B cell (primary cell): ENCODE measurements at places on chromosomes 5 and 9.
A peak's percentile ranks its signal among the peaks of the same experiment; 100 is the strongest.

GRCh38 chr5:107700481-107700880 lies 29.7 kb upstream of the EFNA5 start:
- no peak overlapping the region for H3K4me3 ChIP-seq
- H3K27me3 ChIP-seq = no peaks in the 10 kb centered on the region
- no peaks in the 10 kb centered on the region for H3K36me3 ChIP-seq
- DNase-seq = no peak
- no peak overlapping the region for H3K27ac ChIP-seq

GRCh38 chr5:62460578-62460983 lies 48.0 kb downstream of the IPO11 start:
- H3K36me3 ChIP-seq = peaks cover 2% of the 10 kb centered on the region
- no peak overlapping the region for H3K4me3 ChIP-seq
- H3K27me3 ChIP-seq = no peaks in the 10 kb centered on the region
- H3K27ac ChIP-seq = no peak overlapping the region
- peak; percentile 45 for DNase-seq

DNA sequence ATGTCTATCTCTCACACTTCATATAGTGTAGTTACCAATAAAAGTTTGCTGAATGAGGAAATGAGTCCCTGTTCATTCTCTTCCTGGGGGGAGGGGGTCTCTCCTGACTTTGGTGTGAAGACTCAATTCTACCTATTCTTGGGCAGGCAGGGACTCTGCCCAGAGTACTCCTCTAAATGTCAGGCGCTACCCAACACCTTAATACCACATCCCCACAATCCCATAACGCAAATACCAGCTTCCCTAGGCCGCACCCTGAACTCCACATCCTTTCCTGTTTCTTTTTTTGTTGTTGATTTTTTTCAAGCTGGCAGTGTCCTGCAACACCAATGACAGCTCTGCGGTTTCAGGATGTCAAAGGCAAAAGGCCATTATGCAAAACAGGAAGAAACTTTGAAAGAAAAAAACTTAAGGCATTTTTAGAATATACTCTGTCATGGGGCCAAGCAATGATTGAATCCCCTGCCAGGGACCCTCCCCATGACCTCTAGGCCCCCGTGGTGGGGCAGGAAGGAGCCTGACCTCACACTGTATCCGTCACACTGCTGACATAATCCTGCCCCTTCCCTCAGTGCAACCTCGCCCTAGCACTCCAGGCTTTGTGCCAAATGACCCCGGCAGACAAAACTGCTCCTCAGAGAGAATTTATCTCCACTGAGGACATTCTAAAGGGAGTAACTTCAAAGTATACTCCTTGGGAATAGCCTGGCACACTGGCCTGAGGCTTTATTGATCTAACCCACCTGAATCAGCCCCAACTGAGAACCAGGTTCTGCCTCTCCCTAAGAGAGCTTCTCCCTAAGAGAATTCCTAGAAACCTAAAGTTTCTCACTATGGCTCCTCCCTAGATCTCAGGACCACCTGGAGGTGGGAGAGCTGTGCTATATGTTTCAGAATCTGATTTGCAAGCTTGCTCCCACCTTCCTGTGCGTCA lies 8.0 kb downstream of the B4GALT1 start:
- H3K27me3 ChIP-seq = no peaks in the 10 kb centered on the region
- H3K4me3 ChIP-seq = peak overlapping the region; percentile 35
- H3K36me3 ChIP-seq = no peaks in the 10 kb centered on the region

DNA sequence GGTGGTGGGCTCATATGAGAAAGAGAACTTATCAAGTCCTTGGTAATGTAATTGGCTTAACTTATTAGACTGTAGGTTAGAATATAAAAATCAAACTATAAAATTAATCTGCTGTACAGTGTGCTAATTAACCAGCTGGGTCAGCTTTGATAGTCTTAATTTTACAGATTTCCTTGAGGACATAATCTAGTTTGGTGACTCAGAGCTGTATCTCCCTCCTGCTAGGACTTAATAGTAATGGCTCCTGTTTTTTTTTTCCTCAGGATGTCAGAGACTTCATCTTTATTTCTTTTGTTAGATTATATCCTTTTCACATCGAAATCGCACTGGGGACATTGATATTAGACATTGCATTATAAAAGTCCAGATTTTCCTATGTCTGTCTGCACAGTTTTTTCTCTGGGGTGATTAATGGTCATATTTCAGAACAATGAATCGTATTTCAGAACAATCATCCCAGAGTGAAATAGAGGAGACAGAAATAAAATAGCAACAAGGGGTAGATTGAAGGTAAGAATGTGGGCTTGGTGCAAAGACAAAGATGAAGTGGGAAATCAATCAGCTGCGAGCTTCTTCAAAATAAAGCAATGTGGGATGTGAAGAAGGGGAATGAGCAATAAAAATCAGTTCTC lies 346.4 kb upstream of the RIOK2 start:
- H3K27ac ChIP-seq = no peak overlapping the region
- DNase-seq = no peak
- H3K27me3 ChIP-seq = no peaks in the 10 kb centered on the region
- no peaks in the 10 kb centered on the region for H3K4me1 ChIP-seq
- H3K36me3 ChIP-seq = no peaks in the 10 kb centered on the region

DNA sequence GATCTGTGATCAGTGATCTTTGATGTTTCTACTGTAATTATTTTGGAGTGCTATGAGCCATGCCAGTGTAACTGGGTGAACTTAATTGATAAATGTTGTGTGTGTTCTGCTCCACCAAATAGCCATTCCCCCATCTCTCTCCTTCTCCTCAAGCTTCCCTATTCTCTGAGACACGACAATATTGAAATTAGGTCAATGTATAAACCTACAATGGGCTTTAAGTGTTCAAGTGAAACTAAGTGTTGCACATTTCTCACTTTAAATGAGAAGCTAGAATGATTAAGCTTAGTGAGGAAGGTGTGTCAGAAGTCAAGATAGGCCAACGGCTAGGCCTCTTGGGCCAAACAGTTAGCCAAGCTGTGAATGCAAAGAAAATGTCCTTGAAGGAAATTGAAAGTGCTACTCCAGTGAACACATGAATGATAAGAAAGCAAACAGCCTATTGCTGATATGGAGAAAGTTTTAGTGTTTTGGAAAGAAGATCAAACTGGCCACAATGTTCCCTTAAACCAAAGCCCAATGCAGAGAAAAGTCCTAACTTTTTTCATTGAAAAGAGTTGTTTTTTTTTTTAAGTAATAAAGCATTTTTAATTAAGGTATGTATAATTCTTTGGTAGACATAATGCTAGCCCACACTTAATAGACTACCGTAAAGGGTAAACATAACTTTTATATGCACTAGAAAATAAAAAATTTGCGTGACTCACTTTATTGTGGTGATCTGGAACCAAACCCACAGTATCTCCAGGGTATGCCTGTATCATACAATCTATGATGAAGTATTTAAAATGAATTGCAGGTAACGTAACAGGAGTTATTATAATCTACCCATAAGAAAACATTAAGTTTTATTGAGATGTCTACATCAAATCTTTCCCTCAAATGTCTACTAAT lies 42.5 kb upstream of the ALDH1A1 start:
- no peak overlapping the region for H3K4me3 ChIP-seq
- no peak for DNase-seq
- H3K36me3 ChIP-seq = no peaks in the 10 kb centered on the region
- no peaks in the 10 kb centered on the region for H3K27me3 ChIP-seq
- no peak overlapping the region for H3K27ac ChIP-seq

DNA sequence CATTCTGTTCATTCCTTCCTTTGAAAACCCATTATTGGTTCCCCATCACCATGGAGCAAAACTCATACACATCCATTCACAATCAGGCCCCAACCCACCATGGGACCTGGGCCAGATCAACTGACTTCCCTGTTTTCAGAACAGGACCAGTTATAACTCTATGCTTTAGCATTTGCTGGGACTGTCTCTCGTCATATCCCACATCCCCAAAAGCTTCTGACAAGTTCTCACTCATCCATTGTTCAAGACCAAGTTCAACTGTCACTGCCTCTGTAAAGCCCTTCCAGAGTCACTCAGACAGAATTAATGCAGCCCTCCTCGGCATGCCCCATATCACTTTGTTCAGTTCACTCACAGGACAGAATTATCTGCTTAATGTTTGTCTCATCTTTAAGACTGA lies 4.0 kb downstream of the FAM169A start:
- no peak overlapping the region for H3K27ac ChIP-seq
- H3K36me3 ChIP-seq = no peaks in the 10 kb centered on the region
- peaks cover 14% of the 10 kb centered on the region for H3K4me1 ChIP-seq
- H3K27me3 ChIP-seq = peaks cover 12% of the 10 kb centered on the region
- DNase-seq = no peak

- no peak overlapping the region for H3K4me3 ChIP-seq
- no peaks in the 10 kb centered on the region for H3K36me3 ChIP-seq
- no peaks in the 10 kb centered on the region for H3K27me3 ChIP-seq
- peaks cover 21% of the 10 kb centered on the region for H3K4me1 ChIP-seq
- H3K27ac ChIP-seq = no peak overlapping the region
Observed at GRCh38 chr9:126503333-126504085, 110.2 kb upstream of the LMX1B start.

DNA sequence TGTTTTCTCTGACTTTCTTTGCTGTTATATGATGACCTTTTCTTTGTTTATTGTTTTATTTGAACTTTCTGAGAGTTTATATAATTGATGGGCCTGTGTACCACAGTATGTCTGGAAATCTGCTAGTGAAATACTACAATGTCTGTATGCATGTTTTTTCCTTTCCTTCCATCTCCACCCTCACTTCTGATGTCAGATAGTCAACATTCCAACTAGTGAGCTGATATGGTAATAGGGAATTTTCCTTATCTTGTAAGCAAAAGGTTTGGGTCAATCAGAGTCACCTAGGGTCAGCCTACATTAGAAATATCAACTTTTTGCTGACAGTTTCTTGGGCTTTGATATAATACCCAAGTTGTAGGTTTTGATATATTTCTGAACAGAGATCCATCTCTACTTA lies 103.2 kb downstream of the MAT2B start:
- no peaks in the 10 kb centered on the region for H3K27me3 ChIP-seq
- H3K4me1 ChIP-seq = no peaks in the 10 kb centered on the region
- no peak overlapping the region for H3K4me3 ChIP-seq
- H3K27ac ChIP-seq = no peak overlapping the region
- DNase-seq = no peak
- no peaks in the 10 kb centered on the region for H3K36me3 ChIP-seq
